Substantia nigra (tissue), 51 donors: ENCODE measurements at places on chromosomes 6 and 20.
A peak's percentile ranks its signal among the peaks of the same experiment; 100 is the strongest.

- no peak for DNase-seq
Measured at GRCh38 chr6:31940256-31940664, 5.6 kb upstream of the CFB start.

DNA sequence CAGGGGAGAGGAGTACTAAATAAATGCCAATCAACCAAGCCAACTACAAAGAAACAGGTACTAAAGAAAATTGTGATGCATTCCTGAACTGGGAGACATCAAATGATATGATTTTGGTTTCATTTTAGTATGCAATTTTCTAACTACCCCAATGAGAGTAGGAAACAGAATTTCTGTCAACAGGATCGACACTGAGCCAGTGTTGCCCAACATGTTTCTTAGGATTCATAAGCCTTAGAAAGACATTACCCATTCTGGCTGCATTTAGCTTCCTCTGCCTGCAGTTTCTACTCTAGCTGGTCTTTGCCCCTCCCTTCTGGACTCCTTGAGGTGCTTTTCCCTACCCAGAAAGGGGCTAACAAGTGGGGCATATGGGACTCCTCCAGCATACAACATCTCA, 49.8 kb downstream of the KCTD20 start:
- DNase-seq, result no peak

- peak; percentile 95 for DNase-seq
Measured at GRCh38 chr20:25032478-25033264, 25.3 kb downstream of the ACSS1 start.

DNA sequence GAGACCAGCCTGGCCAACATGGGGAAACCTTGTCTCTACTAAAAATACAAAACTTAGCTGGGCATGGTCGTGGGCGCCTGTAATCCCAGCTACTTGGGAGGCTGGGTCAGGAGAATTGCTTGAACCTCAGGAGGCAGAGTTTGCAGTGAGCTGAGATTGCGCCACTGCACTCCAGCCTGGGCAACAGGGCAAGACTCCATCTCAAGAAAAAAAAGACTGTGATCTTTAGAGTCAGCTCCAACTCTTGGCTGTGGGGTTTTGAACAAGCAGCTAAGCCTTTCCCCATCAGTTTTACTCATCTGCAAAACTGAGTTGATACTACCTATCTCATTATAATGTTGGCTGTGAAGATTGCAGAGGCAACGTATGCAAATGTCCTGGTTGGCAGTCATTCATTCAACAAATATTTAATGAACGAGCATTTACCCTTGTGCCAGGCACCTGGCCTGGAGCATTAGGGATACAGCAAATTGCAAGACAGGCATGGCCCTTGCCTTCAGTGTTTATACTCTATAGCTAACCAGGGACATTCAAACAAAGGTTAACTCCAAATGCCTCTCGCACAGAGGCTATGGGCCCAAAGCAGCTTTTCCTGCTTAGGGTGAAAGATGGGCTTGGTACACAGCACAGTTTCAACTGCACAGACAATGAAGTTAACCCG, 37.8 kb downstream of the ILRUN start:
- DNase-seq, result no peak

- no peak for DNase-seq
Measured at GRCh38 chr6:157563611-157564284, 182.8 kb downstream of the ZDHHC14 start.

DNA sequence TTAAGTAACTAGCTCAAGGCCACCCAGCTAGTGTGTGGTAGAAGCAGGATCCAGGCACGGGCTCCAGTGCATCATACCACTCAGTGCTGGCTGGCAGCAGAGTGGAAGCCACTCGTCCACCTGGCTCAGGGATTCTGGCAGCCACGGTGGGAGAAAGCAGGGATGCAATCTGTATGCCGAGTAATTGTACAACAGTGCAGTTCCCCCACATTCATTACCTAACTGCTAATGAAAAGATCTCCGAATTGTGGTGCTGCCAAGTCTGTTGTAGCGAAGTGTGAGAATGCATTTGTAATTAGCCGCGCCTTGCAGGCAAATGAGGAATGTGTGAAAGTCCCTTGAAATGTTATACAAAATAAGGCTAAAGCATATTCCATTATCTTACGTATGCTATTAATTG, 29.0 kb downstream of the KCNG1 start:
- no peak for DNase-seq

- no peak for DNase-seq
Measured at GRCh38 chr6:37971266-37971665, 151.7 kb downstream of the ZFAND3 start.

GRCh38 chr6:20755631-20756030, 221.4 kb downstream of the CDKAL1 start:
- DNase-seq, result no peak

GRCh38 chr6:155660251-155660977, 204.8 kb upstream of the NOX3 start:
- DNase-seq, result no peak

GRCh38 chr6:68572975-68573374, 62.1 kb upstream of the ADGRB3 start:
- DNase-seq, result no peak

DNA sequence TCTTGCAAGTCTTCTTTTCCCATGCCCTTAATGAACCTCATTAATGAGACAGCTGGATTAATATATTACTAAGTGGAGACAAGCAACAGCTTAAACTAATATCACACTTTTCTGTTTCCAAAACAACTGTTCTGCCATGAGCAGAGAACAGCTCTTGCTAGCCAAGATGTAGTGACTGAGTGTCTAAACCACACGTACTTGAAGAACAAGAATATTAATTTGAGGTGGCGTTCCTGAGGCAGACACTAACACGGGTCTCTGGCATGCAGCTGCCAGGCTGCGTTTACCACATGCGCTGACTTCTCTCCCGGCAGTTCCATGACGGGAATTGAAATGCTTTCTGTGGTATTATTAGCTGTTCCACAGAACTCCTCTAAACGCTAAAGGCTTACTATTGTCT, 80.6 kb downstream of the FNDC1 start:
- no peak for DNase-seq

GRCh38 chr6:38804358-38804757, 89.2 kb downstream of the DNAH8 start:
- no peak for DNase-seq

GRCh38 chr6:118810420-118811027, 83.4 kb upstream of the ASF1A start:
- no peak for DNase-seq

GRCh38 chr20:63926298-63926697, 29.9 kb downstream of the UCKL1 start:
- DNase-seq, result no peak

GRCh38 chr6:45533386-45533785, 155.7 kb upstream of the SUPT3H start:
- DNase-seq, result no peak

DNA sequence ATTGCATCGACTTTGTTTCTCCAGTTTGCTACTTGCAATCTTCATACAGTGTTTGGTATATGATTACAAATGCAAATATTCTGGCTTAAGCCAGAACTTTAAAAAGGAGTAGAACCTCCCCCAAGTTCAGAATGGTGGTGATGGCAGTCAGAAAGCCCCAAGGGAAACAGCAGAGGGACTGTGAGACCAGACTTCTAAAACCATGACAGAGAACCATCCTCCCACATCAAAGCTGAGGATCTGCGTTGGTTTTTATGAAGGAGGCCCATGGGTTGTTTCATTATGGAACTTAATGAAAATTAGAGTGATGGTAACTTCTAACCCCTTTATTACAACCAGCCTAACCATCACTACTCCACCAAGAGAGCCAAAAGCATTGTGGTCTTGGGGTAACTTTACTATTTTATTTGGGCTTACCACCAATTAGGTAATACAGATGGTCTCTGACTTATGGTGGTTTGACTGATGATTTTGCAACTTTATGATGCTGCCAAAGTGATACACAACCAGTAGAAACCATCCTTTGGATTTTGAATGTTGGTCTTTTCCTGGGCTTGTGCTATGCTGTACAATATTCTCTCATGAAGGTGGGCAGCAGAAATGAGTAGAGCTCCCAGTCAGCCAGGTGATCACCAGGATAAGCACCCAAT, 10.9 kb upstream of the MRS2 start:
- DNase-seq, result no peak

DNA sequence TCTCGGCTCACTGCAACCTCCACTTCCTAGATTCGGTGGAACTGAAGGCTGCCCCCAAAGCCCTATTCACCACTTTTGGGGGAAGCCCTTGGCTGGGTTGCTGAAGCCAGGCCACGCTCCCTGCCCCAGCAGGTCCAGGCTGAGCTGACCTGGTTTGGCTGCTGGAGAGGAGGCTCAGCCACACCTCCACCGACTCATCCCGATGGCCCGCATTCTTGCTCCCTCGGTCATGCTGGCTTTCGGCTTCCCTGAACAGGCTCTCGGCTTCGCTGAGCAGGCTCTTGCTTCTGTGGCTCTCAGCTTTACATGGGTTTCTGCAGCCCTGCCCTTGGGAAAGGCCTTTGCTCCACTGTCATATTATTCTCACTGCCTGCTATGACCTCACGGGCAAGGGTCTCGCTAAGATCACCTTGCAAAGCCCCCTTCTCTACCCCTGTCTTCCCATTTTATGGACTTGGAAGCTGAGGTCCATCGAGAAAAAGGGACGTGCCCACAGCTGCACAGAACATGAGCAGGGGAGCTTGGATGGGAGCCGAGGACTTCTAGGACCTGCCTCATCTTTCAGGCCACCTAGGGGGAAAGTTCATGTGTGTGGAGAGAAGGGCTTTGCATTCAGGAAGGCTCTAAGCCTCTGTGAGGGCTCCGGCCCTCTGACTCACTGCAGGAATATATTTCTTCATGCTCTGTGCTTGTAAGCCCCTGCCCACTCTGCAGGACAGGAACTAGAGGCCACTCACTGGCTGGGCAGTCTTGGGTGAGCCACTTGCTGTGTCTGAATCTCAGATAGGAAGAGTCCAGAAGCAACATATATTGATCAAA, 15.6 kb downstream of the ARHGAP40 start:
- no peak for DNase-seq

GRCh38 chr6:82264824-82265223, 17.3 kb upstream of the IBTK start:
- no peak for DNase-seq

DNA sequence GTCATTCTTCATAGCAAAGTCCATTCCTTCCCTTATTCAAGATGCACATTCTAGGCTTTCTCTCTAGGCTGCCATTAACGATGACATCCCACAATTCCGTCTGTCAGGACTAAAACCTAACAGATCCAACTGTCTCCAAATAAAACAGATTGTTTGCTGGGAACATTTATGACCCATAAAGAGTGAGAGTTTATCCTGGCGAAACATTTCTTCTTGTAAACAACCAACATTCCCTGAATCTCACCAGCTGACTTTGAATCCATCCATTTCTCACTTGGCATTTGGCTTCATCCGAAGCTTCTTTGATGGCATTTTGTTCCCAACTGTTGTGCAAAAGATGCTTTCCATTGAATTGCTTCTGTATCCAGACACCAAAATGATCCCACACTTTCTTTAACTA, 93.1 kb downstream of the OLIG3 start:
- no peak for DNase-seq

GRCh38 chr6:122669868-122670267, 59.7 kb downstream of the PKIB start:
- no peak for DNase-seq

DNA sequence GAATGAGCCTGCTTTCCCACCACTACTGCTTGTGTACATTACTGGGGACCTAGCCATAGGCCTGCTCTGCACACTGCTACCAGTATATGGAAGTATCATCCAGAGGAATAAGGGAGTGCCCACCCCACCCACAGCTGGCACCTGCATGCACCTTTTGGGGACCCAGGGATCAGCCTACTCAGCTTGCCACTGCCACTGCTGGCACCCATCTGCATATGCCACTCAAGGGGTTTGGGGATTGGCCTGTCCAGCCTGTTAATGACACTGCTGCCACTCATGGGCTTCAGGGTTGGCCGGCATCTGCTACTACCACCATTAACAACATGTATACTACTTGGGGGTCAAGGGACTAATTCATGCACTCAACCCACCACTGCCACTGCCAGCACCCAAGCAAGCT, 832.1 kb downstream of the PHF3 start:
- no peak for DNase-seq

GRCh38 chr20:59948828-59949720, 8.9 kb downstream of the FAM217B start:
- DNase-seq, result no peak

- DNase-seq, result no peak
Measured at GRCh38 chr6:166167801-166168615, at the start of gene TBXT. TBXT (minus strand) TSS chr6:166167851; CDS start chr6:166167591, 260 bp downstream.

GRCh38 chr20:20209684-20210083, 157.4 kb downstream of the CFAP61 start:
- no peak for DNase-seq

DNA sequence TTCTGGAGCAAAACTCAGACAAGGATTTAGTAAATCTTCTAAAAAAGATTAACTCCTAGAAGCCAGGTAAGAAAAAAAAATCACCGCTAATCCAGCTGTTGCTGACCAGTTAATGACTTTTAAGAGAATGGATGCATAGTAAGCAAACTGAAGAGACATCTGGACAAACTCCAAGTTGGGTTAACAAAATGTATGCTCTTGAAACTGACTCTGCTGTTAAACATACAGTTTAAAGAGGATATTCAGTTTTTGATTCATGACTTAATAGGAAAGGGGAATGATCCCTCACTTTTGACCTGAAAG, 70.4 kb downstream of the PLAGL1 start:
- DNase-seq, result no peak

DNA sequence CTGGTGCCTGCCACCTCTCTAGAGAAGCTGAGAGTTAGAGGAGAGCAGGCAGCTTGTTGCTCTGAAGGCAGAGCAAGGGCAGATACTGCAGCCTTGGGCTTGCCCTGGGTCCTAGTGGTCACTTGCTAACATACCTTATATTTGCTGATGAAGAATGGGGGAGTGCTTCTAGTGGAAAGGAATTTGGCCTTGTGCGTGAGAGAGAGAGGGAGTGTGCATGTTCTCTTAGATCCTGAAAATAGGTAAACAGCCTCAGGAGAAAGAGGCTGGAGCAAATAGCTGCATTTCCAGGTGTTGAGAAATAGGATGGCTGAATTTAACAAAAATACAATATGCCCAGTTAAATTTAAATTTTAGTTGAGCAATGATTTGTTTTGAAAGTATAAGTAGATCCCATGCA, 724.5 kb upstream of the FLRT3 start:
- no peak for DNase-seq

DNA sequence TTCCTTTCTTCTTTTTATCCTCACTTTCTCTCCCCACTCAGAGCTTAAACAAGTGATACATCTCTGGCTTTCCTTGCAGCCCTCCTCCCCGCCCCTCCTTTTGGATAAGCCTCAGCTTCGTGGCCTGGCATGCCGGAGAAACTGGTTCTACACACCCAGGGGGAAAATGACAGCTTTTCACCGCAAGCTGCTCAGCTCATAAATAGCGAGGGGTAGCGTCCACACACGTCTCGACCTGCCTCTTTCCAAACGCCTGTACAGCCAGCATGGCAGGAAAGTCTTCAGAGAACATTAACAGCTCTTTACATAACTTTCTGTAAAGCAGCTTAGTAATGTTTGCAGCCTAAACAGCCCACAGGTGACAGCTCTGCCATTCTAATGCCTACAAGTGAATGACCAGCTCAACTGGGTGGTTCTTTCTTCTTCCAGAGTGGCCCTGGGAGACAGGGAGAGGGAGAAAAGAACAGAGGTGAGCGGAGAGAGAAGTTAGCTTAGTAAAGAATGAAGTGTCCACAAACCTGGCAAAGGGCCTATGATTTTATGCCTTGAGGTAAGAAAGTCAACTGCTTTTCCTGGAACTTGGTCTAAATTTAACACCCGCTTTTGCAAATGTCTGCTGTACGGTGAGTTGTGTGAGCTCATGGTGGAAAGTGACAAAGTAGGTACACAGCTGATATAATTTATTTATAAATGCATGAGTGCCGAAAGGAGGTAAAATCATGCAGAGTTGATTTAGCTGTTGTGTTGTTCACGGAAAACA, 251.5 kb downstream of the TFAP2A start:
- no peak for DNase-seq

- DNase-seq, result no peak
Measured at GRCh38 chr6:159068904-159069578, 24.2 kb upstream of the TAGAP start.
